ENCODE measurements at places on chromosomes 11 and 22.

- DNase-seq = peak; percentile 57
- H3K27ac ChIP-seq = peak overlapping the region; percentile 55
- H3K4me1 ChIP-seq = peaks cover 17% of the 10 kb centered on the region
- H3K36me3 ChIP-seq = peaks cover 11% of the 10 kb centered on the region
Observed at GRCh38 chr11:117809236-117810055, 12.4 kb upstream of the DSCAML1 start.

DNA sequence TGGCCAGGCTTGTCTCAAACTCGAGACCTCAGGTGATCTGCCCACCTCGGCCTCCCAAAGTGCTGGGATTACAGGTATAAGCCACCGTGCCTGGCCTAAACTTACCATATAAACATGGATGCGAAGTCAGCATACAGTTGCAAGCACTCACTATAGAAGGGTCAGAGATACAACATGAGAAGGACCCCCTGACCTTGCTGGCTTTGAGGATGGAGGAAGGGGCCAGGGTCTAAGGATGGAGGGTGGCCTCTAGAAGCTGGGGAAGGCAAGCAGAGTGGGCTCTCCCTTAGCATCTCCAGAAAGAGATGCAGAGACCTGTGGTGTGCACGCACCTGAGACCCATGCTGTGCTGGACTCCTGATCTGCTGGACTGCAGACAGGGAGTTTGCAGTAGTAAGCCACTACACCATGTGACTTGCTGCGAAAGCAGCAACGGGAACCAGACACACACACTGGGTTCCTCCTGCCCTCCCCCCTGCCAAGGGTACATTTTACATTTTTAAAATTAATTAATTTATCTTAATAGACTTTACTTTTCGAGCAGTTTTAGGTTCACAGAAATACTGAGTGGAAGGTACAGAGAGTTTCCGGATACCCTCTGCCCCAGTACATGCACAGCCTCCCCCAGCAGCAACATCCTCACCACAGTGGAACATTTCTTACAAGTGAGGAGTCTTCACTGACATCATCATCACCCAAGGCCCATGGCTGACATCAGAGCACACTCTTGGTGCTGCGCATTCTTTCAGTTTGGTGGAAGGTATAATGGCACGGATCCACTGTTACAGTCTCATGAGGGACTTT, 170.1 kb upstream of the B3GAT1 start:
- DNase-seq = no peak
- H3K4me1 ChIP-seq = no peaks in the 10 kb centered on the region
- peaks cover 10% of the 10 kb centered on the region for H3K27me3 ChIP-seq
- no peak overlapping the region for H3K4me3 ChIP-seq
- H3K36me3 ChIP-seq = no peaks in the 10 kb centered on the region

DNA sequence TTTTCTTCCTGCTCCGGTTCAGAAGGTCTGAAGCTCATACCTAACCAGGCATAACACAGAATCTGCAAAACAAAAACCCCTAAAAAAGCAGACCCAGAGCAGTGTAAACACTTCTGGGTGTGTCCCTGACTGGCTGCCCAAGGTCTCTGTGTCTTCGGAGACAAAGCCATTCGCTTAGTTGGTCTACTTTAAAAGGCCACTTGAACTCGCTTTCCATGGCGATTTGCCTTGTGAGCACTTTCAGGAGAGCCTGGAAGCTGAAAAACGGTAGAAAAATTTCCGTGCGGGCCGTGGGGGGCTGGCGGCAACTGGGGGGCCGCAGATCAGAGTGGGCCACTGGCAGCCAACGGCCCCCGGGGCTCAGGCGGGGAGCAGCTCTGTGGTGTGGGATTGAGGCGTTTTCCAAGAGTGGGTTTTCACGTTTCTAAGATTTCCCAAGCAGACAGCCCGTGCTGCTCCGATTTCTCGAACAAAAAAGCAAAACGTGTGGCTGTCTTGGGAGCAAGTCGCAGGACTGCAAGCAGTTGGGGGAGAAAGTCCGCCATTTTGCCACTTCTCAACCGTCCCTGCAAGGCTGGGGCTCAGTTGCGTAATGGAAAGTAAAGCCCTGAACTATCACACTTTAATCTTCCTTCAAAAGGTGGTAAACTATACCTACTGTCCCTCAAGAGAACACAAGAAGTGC, 661 bp upstream of the MALAT1 start:
- peak; percentile 82 for DNase-seq
- H3K36me3 ChIP-seq = peaks cover 38% of the 10 kb centered on the region
- H3K4me1 ChIP-seq = peaks cover 14% of the 10 kb centered on the region
- peak overlapping the region; percentile 97 for H3K27ac ChIP-seq
- H3K4me3 ChIP-seq = peak overlapping the region; percentile 41

DNA sequence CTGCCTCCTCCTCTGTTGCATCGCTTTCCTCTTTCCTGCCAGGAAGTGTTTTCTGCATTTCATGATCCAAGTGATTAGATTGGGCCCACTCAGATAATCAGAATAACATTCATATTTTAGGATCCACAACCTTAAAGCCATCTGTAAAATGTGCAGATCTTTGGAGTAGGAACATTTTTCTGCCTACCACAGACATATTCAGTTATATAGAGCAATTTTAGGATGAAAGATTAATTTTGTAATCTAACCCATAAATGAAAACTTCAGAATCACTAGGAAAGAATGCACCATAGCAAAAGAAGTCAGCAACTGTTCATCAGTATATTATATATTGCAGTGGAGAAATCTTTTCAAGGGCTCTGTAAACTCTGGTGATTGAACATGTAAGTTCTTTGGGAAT, 659.9 kb upstream of the LUZP2 start:
- H3K27ac ChIP-seq = no peak overlapping the region
- no peak overlapping the region for H3K4me3 ChIP-seq
- H3K36me3 ChIP-seq = no peaks in the 10 kb centered on the region
- H3K4me1 ChIP-seq = no peaks in the 10 kb centered on the region
- no peaks in the 10 kb centered on the region for H3K27me3 ChIP-seq

- DNase-seq = no peak
- no peaks in the 10 kb centered on the region for H3K4me1 ChIP-seq
- H3K27me3 ChIP-seq = peaks cover 9% of the 10 kb centered on the region
- H3K36me3 ChIP-seq = no peaks in the 10 kb centered on the region
- H3K27ac ChIP-seq = no peak overlapping the region
Observed at GRCh38 chr22:25841775-25842174, 99.8 kb downstream of the MYO18B start.

GRCh38 chr11:92804388-92804966, 165.0 kb upstream of the MTNR1B start:
- no peaks in the 10 kb centered on the region for H3K27me3 ChIP-seq
- H3K4me1 ChIP-seq = no peaks in the 10 kb centered on the region
- no peak for DNase-seq
- no peaks in the 10 kb centered on the region for H3K36me3 ChIP-seq

GRCh38 chr11:36253238-36253637, 36.0 kb downstream of the COMMD9 start:
- no peak overlapping the region for H3K27ac ChIP-seq
- DNase-seq = no peak
- H3K4me1 ChIP-seq = peaks cover 11% of the 10 kb centered on the region
- H3K27me3 ChIP-seq = peaks cover 9% of the 10 kb centered on the region
- H3K4me3 ChIP-seq = no peak overlapping the region

DNA sequence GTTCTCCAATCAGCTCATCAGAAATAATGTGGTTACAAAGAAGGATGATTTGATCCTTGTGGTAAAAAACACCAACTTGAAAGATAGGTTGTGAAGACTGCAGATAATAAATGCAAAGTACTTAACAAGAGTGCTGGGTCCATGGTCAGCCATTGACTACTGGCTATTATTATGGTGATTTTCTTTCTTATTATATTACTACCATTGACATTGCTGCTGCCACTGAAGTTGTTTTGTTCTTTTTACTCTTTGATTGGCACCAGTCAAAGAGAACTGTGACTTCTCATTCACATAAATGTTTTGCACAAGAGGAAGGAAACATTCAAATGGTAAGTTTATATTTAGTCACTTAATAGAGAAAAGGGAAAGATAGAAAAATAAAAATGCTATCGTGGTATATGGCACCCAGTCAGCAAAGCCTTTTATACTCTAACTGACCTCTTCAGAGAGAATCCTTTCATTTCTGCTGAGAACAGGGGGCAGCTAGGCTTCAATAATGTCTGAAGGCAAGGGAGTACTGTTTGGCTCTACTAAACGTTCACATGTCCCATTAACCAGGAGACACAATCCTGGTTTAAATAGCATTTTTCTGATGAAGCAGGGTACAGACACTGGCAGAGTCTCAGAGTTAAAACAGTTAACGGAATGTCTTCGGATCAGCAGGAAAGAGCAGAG, 64.8 kb downstream of the LRRC4C start:
- H3K27me3 ChIP-seq = no peaks in the 10 kb centered on the region
- H3K36me3 ChIP-seq = no peaks in the 10 kb centered on the region
- DNase-seq = no peak
- H3K4me1 ChIP-seq = no peaks in the 10 kb centered on the region
- no peak overlapping the region for H3K27ac ChIP-seq
- H3K4me3 ChIP-seq = no peak overlapping the region

DNA sequence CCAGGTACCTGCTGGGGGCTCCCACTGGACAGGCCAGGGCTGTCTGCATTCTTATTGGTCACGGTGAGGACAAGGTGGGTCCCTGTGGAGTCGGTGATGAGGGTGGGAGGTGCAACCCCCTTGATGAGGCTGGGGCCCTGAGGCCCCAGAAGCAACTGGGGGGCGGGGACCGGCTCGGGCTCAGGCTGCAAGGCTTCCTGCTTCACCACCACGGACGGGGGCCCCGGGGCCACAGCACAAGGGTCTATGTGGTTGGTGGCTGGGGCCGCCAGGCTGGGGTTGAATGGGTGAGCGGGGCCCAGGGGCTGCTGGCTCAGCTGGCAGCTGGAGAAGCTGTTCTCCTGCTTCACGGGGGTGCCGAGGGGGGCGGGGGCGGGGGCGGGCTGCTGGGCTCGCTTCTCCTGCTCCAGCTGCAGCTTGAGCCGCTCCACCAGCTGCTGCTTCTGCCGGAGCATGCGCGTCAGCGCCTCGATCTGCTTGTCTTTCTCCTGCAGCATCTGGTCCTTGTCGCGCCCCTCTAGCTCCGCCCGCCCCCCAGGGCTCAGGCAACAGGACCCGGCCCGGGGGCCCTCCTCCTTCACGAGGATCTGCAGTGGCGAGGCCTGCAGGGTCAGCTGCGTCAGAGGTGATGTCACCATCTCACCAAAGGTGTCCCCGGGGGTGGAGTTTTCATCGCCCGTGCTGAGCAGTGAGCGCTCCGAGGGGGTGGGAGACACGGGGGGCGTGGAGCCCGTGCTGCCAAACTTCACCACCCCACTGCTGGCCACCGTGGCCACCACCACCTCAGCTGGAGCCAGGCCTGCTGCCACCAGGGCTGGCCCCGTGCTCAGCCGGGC, 48.2 kb downstream of the SGSM3 start:
- peaks cover 77% of the 10 kb centered on the region for H3K36me3 ChIP-seq
- DNase-seq = no peak
- H3K4me1 ChIP-seq = peaks cover 25% of the 10 kb centered on the region
- H3K27ac ChIP-seq = no peak overlapping the region

DNA sequence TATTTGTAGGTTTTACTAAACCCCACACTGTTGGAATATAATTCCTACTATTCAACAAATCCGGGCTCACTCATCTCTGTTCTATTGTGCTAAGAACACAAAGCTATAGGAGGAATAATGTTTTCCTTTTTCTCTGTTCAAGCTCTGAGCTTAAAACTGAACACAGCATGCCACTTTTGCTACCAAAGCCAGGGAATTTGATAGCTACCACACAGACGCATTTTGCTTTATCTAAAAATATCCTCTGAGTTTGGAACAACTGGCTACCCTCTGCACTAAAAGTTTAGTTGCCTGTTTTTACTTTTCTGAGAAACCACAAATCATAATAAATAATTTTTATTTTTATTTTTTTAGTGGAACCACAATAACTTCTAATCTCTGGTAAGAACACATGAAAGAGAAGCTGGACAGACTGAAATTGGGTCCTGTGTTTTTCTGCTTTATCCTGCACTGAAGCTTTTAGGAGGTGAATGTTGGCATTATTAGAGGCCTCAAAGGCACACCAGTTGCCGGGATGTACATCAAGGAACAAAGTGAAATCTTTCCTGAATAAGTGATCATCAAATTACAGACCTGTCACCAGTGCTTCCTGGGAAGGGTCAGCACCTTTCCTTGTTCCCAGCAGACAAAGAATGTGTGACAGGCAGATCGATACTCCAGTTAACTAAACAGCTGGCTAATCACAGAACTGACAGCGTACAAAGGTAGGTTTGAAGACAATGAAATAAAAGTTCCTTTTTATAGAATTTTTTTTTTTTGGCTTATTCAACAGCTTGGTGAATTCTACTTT, 523.2 kb upstream of the TENM4 start:
- no peaks in the 10 kb centered on the region for H3K36me3 ChIP-seq
- H3K27ac ChIP-seq = no peak overlapping the region
- no peak for DNase-seq
- no peaks in the 10 kb centered on the region for H3K4me1 ChIP-seq

DNA sequence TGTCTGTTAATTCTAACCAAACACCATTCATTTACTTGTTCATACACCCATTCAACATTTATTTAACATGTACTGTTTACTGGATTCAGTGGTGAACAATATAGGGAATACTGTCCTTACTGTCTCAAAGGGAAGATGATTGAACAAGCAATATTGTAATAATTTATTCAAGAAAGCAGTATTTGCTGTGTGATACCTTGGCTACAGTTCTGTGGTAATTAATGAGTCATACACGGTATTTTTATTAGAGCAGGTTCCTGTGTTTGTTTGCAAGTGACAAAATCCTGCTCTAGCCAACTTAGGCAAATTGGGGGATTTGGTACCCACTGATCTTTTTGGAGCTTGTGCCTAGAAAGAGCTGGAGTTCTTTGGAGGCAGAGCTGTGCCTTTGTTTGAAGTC, 15.7 kb downstream of the PIH1D2 start:
- peaks cover 23% of the 10 kb centered on the region for H3K36me3 ChIP-seq
- no peak for DNase-seq
- no peak overlapping the region for H3K4me3 ChIP-seq

- H3K4me3 ChIP-seq = no peak overlapping the region
- no peak for DNase-seq
- peaks cover 19% of the 10 kb centered on the region for H3K36me3 ChIP-seq
- peaks cover 16% of the 10 kb centered on the region for H3K4me1 ChIP-seq
- no peaks in the 10 kb centered on the region for H3K27me3 ChIP-seq
Observed at GRCh38 chr11:96095884-96096303, 172.0 kb upstream of the MTMR2 start.

GRCh38 chr11:64654958-64655541, 64.0 kb downstream of the SLC22A12 start:
- no peak overlapping the region for H3K27ac ChIP-seq
- DNase-seq = no peak
- H3K4me3 ChIP-seq = no peak overlapping the region
- peaks cover 28% of the 10 kb centered on the region for H3K27me3 ChIP-seq
- no peaks in the 10 kb centered on the region for H3K36me3 ChIP-seq

DNA sequence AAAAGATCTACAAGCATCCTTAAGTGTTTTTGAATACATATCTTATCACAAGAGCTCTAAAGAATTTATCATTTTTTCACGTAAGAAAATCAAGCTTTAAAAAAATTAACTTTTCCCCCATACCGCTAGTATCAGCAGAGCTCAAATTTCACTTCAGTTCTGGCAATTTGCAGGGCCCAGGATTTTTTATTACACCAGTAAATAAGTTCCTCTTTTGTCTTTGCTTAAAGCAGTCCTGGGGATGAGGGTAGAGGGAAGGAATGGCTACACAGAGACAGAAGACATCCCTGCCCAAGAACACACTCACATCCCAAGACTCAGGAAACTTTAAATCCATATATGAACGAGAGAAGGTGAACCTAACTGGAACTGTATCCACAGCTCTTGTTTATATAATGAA, 22.6 kb upstream of the SORL1 start:
- peaks cover 26% of the 10 kb centered on the region for H3K27me3 ChIP-seq
- no peak for DNase-seq
- no peak overlapping the region for H3K4me3 ChIP-seq
- no peak overlapping the region for H3K27ac ChIP-seq
- peaks cover 4% of the 10 kb centered on the region for H3K4me1 ChIP-seq
- H3K36me3 ChIP-seq = no peaks in the 10 kb centered on the region
